ENCODE measurements at places on chromosomes 11 and 22.

GRCh38 chr11:109934151-109934550 lies 159.0 kb upstream of the ZC3H12C start:
- no peak for DNase-seq

DNA sequence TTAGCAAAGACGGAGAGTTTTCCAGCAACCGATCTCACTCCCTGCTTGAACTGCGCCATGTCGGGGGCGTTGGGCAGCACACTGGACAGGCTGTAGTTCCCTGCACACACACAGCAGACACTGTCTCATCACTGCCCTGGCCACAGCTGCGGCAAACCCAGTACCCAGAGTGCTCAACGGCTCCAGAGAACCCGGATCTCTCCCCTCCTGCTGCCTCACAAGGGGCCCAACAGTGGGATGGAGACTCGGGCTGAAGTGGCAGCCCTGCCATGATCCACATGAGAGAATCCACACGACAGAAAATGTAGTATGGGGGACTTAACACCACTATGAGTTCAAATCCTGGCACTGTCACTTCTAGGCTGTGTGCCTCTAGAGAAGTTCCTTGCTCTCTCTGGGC lies 58.0 kb downstream of the ARFGAP3 start:
- DNase-seq = no peak

GRCh38 chr22:21000207-21000986 lies 1.5 kb downstream of the THAP7 start:
- DNase-seq = no peak

DNA sequence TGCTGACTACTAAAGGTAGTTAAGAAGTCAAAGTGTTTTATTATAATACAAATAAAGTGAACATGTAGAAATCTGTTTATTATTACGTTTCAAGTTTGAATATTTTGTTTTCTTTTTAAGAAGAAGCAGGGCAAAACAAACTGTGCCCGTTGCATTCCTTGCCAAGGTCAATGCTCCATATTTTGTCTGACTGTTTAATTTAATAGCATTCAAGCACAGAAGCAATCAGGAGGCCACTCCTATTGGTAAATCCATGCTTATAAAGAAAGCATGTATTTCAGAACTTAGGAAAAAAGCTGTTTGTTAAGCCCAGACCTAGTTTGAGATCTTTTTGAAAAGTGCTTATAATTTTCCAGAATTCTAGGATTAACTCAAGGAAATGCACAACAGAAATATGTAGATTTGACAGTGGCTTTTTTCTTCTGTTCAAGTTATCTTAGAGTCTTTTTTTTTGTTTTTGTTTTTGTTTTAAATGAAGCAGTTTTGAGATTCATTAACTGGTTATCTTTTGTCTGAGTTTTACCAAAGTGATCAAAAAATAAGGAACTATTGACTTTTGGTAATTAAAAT lies 51.7 kb downstream of the ARHGAP42 start:
- DNase-seq = no peak

GRCh38 chr22:43270314-43270908 lies 72.8 kb downstream of the SCUBE1 start:
- no peak for DNase-seq

- DNase-seq = no peak
Measured at GRCh38 chr22:22902247-22903001, 14.8 kb downstream of the IGLL5 start.
